DMS79 treated with DMSO at 0.1 percent for 48 hours (cell line): ENCODE measurements at places on chromosomes 5 and 9.

DNA sequence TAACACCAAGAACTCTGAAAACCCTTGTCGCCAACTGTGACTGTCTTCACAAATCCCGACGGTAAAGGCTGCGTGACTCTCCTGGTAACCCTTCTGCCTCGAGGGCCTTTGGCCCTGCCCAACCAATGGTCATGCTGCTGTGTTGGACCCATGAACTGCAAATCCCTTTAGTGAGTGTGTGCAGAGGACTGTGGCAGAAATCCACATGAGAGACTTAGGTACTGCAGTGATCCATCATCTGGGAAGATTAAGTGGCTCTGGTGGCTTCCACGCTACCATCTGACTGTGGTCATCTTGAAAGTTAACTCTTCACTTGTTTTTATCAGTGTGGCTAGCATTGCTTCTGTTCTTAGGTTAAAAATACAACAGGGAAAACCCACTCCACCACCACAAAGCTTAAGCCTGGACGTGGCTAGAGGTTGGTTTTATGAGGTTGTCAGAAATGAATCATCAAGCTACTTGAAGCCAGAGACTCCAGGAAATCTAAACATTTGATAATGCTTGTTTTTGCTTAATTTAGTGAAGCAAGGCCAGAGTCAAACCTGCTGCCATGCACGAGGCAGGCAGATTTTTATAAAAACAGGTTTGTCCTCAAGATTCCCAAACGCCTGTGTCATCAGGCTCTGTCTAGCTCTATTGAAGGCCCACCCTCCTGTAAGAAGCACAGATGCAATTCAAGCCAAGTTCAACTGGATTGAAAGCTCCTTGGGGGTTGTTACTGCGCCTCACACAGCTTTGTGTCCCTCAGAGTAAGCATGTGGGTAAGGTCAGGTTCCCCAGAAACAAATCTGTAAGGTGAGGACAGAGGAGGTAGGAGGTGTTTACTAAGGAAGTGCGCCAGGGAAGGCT, 52.7 kb upstream of the ERCC6L2 start:
- DNase-seq, result no peak

GRCh38 chr9:13508681-13509080, 229.2 kb upstream of the MPDZ start:
- no peak for DNase-seq

GRCh38 chr5:90894866-90895420, 336.3 kb downstream of the ADGRV1 start:
- DNase-seq, result no peak

GRCh38 chr9:74666625-74667316, 169.6 kb downstream of the RORB start:
- no peak for DNase-seq

DNA sequence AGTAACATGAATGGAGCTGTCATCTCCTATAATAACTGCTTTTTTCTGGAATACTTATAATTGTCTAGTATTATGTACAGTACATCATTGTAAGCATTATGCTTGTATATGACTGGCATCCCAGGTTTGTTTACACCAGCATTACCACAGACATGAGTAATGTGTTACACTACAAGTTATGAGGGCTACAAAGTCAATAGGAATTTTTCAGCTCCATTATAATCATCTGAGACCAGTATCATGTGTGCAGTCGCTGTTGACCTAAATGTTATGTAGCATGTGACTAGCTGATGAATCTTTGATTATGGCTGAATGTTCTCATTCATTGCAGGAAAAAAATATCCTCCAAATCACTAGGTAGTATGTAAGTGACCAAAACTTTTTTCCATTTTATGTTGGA, 2.2 kb downstream of the ZCCHC9 start:
- DNase-seq, result no peak

DNA sequence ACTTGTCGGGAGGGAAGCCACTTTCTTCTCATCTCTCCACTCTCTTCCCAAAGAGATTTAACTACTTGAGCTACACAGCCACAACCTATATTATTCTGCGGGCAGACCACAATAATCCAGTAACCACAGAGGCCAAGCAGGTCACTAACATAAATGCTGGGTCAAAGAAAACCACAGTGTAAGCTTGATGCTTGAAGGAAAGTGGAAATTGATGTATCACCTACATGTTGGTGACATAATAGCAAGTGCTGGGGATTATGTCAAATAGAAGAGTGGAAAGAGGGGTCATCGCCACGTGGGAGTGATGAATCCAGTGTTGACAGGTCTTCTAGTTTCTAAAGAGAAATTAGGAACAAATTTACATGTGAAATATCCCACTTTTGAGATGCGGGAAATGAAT, 40.9 kb downstream of the RFK start:
- no peak for DNase-seq

GRCh38 chr9:15104826-15105420, 194.7 kb upstream of the FREM1 start:
- DNase-seq, result peak; percentile 32

DNA sequence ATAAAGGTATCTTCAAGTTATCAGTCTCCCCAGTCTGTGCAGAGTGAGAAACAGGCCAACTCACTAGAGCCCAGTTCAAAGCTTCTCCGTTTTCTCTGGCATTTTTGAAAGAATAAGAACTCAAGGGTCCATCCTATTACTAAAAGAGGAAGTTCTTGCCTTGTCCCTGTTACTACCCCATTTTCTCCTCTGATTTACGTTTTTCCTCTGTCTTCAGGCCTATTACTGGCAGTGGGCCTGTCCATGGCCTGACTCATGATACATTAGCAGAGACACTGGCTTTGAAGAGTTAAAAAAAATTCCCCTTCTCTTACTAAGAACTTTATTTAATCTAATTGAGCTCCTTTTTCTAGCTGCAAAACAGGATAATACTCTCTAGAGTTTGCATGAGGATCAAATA, 624.0 kb upstream of the KLF4 start:
- no peak for DNase-seq

DNA sequence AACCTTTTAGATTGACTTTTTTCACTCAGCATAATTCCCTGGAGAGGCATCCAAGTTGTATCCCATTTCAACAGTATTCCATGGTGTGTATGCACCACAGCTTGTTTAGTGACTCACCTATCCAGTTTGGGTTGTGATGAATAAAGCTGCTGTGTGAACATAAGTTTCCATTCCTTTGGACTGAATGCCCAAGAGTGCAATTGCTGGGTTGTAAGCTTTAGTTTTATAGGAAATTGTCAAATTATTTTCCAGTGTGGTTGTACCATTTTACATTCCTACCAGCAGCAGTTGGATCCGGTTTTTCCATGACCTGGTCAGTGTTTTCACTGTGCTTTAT, 60.9 kb upstream of the TMED7 start:
- DNase-seq, result no peak

DNA sequence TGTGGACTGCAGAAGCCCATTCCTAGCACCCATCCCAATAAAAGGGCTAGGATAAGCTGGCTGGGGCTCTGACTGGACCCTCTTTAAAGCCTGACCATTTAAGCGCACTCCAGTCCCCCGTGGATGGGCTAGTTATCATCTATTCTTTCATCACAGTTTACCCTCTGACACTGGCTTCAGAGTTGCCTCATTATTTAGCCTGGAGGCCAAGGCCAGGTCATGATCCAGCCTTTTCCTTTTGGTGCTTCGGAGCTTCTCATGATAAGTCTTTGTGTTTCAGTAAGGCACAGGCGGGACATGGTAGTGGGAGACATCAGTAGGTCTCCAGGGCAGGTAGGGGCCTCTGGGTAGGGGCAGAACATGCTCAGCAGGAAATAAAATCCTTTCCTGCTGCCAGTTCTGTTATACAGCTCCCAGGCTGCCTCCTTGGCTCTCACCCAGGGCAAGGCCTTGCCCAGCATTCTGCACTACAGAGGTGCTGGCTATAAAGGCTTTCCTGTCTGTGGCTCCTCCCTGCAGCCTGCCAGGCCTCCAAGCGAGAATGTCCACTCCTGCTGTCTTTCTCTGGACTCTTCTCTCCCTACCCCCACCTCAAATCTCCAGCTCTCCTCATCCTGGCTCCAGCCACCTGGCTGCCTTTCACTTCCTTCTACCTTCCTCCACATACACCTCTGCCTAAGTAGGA, 128.8 kb downstream of the FSTL4 start:
- DNase-seq, result no peak

DNA sequence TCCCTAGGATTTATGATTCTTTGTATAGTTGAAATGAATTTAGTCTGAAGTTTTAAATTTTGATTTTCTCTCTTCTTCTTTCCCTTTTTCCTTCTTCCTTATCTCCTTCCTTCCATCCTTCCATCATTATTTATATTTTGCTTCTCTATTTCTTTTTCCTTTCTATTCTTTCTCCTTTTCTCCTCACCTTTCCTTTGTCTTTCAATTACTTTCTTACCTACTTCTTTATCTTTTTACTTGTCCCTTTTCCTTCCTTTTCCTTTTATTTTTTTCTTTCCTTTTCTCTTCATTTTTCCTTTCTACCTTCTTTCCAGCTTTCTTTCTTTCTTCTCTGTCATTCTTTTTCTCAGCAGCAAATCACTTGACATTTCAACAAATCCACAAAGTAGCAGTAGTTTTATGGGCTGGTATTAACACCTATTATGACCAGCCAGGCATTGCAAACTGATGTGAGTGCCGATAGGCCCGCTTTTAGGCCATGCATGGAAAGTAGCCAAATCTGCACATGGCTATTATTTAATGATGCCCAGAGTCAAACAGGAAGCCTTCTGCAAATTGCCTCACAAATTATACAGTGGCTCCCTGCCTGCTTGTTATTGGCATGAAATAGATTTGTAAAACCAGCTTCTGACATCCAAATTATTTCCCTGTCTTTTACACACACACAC, 37.1 kb upstream of the NR3C1 start:
- peak; percentile 57 for DNase-seq
